Stimulated activated CD8-positive, alpha-beta memory T cell treated with anti-CD3 and anti-CD28 coated beads, Interleukin-4, amount 100 ng/mL, for 1 hour (primary cell): ENCODE measurements at places on chromosomes 1 and 21.

GRCh38 chr1:65420590-65421350, at the start of the genes LEPR and LEPROT:
Gene LEPR, plus strand, starts transcription at chr1:65420668. Its CDS starts 144,898 bp downstream, at chr1:65565566.
Gene LEPROT, plus strand, starts transcription at chr1:65420668. Its CDS starts 57 bp downstream, at chr1:65420725.
- no peak for DNase-seq

GRCh38 chr1:20654104-20654690, 7.0 kb downstream of the DDOST start:
- DNase-seq, result no peak

- DNase-seq, result no peak
Observed at GRCh38 chr1:20476265-20477038, 9.6 kb downstream of the CAMK2N1 start.

- DNase-seq, result no peak
Observed at GRCh38 chr1:156815307-156815826, 1.3 kb downstream of the SH2D2A start.

GRCh38 chr1:6245086-6245868, 1.3 kb downstream of the HES3 start:
- peak; percentile 62 for DNase-seq

DNA sequence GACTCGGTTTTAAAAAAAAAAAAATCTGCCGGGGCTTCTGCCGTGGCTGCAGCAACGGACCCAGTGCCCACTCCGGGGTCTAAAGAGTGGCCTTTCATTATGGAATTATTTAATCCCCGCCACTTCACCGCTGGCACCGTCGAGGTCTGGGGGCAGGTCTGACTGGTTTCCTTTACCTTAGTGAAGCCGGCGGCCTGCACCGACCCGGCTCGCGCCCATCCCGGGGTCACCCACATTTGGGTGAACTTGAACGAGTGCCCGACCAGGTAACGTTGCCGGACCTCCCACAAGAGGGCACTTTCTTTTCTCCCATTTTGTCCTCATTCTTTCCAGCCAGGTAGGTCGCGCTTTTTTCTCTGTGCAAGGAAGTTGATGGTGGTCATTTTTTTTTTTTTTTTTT, 4.3 kb downstream of the PRKCZ start:
- no peak for DNase-seq

DNA sequence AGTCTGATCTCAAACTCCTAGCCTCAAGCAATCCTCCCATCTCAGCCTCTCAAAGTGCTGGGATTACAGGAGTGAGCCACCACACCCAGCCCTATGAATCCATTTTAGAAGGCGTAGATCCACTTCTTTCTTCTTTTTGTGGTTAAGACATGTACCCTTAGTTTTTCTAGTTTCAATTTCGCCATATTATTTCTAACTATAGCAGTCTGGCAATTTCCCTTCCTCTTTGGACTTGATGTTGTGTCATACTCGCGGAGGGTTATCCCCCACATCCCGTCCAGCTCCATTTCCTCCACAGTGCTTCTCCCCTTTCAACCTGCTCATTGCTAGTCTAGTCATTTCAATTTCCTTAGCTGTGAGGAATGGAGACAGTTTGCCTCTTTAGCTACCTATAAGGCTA, 5.2 kb upstream of the LRRC8D start:
- no peak for DNase-seq

- no peak for DNase-seq
Observed at GRCh38 chr1:203930342-203930741, 68.9 kb downstream of the SNRPE start.

GRCh38 chr1:84939761-84940160, 46.8 kb upstream of the LPAR3 start:
- no peak for DNase-seq

- DNase-seq, result no peak
Observed at GRCh38 chr1:4633346-4633745, 21.1 kb upstream of the AJAP1 start.

GRCh38 chr1:70436622-70437251, 25.7 kb downstream of the CTH start:
- no peak for DNase-seq

DNA sequence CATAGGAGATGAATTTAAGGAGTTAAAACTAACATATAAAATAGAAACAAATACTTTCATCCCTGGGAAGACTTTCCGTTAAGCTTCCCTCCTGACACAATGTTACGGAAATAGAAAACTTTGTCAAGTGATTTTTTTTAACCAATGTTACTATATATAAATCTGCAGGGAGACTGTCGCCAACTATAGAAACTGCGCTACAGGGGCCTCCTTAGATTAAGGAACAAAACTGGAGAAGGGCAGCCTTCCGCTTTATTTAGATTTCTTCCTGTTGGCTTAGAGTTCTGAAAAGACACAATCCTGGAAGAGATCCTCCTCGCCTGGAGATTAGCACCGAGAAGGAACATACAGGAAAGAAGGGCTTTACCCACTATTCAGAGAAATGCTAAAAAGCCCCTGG, 1.5 kb downstream of the MGST3 start:
- no peak for DNase-seq

GRCh38 chr1:220235462-220235861, 36.8 kb downstream of the RAB3GAP2 start:
- no peak for DNase-seq

DNA sequence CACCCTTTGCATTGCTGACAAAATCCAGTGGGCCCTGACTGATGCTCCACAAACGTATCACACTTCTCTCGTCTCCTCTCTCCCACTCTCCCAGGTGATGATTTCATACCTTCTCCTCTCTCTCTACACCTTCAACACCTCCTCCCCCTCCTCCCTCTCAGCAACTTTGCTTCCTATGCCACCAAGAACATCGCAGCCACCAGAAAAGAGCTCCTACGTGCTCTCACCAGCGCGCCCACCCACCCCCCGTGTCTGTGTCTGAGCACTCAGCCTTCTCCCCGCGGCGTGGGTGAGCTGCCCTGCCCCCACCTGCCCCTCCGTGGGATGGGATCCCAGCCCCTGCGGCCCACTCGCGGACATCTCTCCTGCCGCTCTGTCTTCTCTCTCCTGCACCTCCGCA, 55.1 kb upstream of the COX20 start:
- no peak for DNase-seq

DNA sequence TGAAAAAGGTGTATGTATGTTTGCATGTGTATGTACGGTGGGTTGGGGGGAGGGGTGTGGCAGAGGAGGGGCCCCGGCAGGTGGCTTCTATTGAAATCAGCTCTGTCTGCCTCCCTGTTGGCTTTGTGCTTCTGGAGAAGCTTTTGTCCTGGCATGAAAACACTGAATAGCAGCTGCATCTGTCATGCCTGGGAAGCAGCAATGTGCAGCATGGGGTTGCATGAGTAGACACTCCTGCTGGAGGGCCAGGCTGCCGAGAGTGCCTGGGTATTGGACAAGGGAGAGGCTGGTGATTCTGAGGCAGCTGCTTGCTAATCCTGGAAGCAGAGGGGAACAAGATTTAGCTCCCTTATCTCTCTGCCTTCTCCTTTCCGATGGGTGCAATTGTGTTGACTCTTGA, 20.5 kb downstream of the MAPKAPK2 start:
- no peak for DNase-seq

GRCh38 chr1:91771717-91772116, 114.2 kb downstream of the TGFBR3 start:
- DNase-seq, result no peak

DNA sequence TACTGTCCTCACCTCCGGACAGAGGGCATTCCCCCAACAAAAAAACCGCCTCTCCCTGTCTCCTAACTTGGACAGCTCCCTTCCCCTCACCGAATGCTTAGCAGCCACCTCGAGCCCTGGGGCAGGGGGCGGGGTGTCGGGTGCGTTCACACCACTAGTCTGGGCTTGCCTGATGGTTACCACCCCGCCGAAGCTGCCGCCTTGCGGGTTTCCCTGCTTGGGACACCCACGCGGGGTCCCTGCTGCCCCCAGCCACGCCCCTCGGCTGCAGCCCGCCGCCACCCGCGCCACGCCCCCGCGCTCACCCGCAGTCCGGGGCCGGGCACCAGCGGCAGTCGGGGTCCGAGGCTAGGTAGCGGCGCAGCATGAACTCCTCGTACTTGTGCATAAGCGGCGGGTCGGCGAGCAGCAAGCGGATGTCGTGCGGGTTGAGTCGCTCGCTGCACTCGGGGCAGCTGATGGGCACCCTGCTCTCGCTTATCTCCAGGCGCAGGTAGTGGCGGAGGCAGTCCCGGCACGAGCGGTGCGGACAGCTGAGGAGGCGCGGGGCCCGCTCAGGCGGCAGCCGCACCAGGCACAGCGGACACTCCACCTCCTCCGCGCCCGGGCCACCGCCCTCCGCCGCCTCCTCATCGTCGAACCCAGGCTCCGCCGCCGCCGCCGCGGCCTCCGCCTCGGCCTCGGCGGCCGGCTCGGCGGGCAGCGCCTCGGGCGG, 706 bp downstream of the RNF19B start:
- peak; percentile 31 for DNase-seq

DNA sequence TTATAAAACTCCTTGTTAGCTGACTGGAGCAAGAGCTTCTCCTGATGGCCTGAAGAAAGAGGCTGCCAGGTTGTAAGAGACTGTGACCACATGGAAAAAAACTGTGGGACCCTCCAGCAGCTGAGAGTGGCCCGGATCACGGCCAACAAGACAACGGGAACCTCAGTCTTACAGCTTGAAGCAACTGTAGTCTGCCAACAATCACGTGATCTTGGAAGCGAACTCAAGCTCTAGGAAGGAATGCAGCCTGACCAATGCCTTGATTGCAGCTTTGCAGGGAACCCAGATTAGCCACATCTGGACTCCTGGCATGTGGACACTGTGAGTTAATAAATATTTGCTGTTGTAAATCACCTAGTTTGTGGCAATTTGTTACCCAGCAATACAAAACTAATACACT, 442.6 kb upstream of the PRMT6 start:
- no peak for DNase-seq

DNA sequence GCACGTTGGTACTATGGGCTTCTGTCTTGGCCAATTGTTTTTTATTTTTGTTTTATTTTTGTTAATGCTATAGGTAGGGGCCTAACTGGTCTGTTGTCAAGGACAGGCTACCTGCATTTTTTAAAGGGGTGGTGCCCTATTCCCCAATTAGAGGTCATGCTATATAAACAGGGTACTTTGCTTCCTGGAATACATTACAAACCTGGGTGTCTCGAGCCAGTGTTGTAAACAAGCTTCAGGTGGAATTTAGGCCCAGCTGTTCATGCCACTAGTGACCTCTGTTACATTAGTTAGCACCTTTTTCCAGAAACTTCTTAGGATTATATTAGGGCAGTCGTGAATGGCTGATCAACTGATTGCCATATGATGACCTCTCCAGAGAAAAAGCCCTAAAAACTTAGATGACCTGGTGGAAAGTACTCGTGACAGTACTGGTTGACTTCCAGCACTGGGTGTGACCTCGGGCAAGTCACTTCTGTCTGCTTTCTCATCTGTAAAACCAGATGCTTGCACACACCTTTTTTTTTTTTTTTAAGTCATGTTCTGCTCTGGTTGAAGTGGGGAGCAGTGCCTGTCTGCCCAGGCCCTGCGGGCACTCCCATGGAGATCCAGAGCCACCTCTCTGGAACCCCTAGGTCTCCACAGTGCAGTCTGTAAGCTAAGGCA, 46.5 kb downstream of the ELK4 start:
- DNase-seq, result no peak

GRCh38 chr1:182032251-182032650, 29.3 kb downstream of the ZNF648 start:
- DNase-seq, result no peak

DNA sequence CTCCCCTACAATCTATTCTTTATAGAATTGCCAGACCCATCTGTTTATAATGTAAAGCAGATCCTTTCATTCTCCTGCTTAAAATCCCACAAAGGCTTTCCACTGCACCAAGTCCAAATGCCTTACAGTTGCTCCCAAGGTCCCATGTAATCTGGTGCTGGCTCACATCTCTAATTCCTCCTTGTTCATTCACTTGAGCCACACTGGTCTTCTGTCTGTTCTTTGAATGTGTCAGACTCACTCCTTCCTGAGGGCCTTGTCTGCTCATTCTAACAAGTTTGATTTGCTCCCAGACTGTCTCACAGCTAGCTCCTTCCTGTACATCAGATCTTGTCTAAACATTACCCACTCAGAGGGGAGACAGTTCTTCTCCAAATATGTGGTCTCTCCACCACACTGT, 38.9 kb downstream of the ALG14 start:
- no peak for DNase-seq

DNA sequence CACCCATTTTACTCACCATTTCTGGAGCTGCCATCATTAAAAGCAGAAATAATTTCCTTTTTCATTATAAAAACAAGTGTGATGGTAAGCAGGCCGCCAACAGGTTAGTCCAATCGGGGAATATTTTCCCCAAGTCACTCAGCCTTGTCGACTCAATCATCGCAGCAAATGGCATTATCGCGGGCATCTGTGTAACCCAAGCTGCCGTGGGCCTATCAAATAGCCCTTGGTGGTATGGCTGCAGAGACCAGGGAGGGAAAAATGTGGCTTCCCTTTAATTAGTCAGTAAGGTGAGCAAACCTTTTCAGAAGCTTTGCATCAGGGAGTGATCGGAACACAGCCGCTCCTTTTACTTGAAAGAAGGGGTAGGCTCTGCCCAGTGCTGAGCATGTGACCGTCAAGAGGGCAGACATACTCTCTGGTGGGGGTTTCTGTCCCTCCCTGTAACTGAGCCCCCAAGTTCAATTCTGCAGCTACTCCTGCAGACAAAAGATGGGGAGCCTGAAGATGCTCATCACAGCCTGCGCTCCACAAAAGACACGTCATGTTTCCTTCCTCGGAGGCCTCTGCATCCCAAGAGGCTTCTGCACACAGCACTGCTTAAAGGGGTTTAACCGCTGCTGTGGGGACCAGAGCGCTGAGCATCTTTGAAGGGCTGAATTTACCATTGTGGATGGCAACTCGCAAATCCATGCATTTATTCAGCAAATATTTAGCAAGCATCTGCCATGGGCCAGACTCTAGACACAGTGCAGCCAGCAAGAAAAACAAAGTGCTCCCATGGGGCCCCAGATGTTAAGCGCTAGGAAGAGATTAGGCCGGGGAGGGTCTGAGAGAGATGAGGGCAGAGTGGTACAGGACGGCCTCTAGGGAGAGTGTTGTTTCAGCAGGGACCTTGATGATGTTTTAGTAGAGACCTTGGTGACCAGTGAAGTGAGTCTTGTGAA, 1.2 kb upstream of the TMPRSS3 start:
- DNase-seq, result no peak

DNA sequence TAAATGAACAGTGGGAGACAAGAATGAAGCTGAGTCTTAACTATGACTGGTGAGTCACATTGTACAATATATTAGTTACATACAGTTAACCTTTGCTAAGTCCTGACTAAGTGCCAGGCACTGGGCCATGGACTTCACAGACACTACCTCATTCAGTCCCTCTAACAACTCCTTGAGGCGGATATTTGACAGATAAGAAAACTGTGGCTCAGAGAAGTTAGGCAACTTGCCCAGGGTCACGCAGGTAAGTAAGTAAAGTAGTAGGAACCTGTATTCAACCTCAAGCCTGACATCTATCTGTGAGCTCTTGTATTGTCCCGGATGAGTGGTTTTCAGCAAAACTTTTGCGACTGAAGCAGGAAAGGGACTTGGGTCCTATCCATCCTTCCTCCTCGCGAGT, 62.1 kb downstream of the GNG12 start:
- DNase-seq, result no peak

DNA sequence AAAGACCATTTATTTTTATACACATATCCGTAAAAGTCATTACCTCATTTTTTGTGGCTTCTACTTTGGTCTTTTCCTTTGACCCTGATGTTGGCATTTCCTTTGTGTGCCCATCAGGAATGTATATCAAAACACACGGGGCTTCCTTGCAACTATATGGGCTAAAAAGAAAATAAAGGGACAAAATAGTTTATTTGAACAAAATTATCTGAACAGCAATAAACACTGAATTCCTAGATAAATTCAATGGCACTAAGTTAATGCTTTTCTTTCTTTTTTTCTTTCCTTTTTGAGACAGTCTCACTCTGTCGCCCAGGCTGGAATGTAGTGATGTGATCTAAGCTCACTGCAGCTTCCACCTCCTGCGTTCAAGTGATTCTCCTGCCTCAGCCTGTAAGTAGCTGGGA, 45.2 kb downstream of the EPRS1 start:
- DNase-seq, result no peak

- no peak for DNase-seq
Observed at GRCh38 chr21:33078907-33079582, 9.1 kb downstream of the OLIG1 start.
